HS-5 (cell line): ENCODE measurements at places on chromosomes 4 and X.

GRCh38 chr4:8314691-8315255, 45.2 kb downstream of the HTRA3 start:
- DNase-seq = no peak

GRCh38 chr4:109232681-109233080, 69.8 kb downstream of the COL25A1 start:
- no peak for DNase-seq

DNA sequence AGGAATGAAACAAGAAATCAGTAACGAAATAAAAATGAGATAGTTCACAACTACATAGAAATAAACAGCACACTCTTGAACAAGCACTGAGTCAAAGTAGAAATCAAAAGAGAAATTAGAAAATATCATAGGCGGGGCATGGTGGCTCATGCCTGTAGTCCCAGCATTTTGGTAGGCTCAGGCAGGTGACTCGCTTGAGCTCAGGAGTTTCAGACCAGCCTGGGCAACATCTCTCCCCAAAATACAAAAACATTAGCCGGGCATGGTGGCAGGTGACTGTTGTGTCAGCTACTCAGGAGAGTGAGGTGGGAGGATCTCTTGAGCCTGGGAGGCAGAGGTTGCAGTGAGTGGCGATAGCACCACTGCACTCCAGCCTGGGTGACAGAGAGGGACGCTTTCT, 714.4 kb downstream of the GLUD2 start:
- no peak for DNase-seq

DNA sequence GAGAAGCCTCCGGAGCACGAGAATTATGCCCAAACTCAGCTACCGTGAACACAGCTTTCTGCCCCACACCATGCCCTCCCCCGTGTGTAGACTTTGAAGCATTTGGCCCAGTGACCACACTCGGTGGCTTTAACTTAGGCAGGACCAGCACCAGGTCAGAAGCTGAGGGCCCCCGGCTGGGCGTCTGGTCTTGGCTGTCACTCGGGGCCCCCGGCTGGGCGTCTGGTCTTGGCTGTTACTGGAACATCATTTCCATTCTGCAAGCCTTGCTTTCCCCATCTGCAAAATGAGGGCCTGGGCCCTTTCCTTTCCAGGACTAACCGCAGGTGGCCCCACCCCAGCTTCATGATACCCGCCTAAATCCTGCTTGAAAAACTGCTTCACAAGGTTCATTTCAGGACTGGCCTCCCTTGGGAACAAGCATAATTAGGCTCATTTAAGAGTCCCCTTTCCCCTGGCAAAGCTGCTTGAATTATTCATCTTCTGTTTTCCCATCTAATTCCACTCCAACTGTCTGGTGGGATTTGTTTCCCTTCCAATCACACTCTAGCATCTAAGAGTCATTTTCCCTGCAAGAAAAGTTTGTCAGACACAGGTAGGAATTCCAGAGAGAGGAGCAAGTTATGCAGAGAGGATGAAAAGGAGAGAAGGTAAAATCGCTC, 82.5 kb downstream of the WFS1 start:
- no peak for DNase-seq

- DNase-seq = no peak
Observed at GRCh38 chr4:113935190-113935589, 44.3 kb downstream of the ARSJ start.

DNA sequence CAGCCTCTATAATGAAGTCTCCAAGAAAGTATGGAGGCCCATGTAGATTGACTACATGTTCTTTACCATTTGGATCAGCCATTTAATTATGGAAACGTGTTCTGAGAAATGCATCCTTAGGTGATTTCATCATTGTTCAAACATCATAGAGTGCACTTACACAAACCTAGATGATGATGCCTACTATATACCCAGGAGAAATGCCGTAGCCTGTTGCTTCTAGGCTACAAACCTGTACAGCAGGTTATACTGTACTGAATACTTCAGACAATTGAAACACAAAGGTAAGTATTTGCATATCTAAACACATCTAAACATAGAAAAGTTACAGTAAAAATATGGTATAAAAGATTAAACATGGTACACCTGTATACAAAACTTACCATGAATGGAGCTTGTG, 186.5 kb upstream of the FSTL5 start:
- no peak for DNase-seq

DNA sequence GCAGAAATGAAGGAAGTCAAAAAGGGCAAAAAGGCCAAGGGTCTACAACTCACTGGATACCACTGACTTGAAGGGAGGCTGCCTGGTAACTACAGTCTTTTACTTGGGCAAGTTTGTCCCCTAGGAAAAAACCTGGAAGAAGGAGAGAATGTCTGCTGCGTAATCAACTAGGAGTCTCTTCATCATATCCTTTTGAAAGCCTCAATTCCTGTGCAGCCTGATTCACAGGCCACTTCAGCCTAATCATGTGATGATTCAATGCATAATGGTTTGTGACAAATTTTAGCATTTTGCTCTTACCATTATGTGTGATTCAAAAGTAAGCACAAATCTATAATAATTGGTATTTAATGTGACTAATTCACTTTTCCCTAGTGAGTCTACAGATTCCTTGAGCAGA, 273.6 kb downstream of the FRMPD4 start:
- no peak for DNase-seq

- DNase-seq = no peak
Observed at GRCh38 chr4:8506373-8507195, 66.0 kb downstream of the TRMT44 start.

DNA sequence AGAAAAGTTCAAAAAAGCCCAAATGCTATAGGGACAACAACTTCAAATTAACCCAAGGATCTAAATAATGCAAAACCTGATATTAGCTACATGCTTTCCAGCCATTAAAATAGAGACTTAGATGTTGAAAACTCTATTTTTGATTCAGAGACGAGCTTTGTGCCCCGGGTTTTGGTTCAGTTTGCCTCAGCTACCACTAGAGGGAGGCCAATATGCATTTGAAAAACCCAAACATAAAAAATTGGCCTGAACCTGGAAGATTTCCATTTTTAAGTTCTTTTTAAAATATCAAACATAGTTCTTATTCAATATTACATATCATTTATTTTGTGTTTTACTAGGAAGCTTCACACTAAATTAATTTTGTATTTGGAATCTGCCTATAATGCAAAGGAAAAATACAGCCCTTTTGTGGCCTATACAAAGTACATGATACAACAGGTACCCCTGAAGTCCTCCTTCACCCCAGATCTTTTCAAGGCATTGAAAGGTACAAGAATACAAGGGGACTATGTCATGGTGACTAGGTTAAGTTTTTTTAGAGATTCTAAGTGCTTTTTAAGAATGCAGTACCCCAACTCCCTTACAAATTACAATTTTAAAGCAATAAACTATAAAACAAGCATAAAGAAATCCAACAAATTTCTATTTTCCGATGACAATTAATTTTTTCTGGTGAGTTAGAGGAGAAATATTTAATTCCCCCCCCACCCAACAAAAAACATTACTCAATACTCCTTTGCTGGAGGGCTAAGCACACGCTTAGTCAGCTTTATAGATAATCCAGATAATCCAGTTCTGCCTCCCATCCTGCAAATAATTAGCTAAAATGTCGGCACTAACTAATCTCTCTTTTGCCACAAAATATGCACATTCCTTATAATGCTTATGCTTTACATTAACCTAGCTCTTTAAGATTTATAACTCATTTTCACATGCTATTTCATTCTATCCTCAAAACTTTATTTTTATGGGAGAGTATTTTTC, 97.7 kb upstream of the PTPN13 start:
- peak; percentile 22 for DNase-seq

GRCh38 chrX:98795636-98796035, 1614.4 kb downstream of the PCDH19 start:
- no peak for DNase-seq

- no peak for DNase-seq
Observed at GRCh38 chrX:16120431-16120830, 2.9 kb upstream of the GRPR start.

GRCh38 chr4:188147176-188147575, 7.9 kb downstream of the TRIML1 start:
- DNase-seq = no peak

GRCh38 chrX:39840133-39840532, 257.6 kb downstream of the BCOR start:
- no peak for DNase-seq

- DNase-seq = no peak
Observed at GRCh38 chrX:105051364-105051763, 169.1 kb downstream of the TEX13A start.

DNA sequence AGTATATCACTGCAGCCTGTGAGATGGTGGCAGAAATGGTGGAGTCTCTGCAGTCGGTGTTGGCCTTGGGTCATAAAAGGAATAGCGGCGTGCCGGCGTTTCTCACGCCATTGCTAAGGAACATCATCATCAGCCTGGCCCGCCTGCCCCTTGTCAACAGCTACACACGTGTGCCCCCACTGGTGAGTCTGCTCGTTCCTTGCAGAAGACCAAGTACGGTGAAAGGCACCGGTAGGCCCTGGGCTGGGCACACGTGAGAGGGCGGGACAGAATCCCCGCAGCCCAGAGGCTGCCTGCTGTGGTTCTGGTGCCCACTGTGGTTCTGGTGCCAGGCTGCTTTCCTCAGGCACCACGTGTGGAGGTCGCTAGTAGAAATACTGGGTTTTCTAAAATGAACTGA, 31.2 kb upstream of the MSANTD1 start:
- no peak for DNase-seq

DNA sequence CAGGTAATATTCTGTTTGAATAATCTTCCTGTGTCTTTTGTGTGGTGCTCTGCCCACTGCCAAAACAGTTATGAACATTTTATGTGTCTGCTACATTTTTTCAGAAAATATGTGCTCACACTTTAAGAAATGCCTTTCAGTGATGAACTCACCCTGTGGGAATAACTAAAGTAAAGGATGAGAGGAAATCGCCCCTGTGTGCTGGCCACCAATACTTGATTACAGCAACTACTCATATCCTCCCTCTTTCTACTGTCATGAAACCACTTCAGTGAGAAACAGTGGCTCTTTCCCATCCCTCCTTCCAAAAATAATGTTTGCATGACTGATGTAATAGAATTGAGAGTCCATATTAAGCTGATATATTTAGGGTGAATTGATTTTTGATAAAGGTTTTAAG, 900.9 kb downstream of the RAB28 start:
- DNase-seq = no peak

- no peak for DNase-seq
Observed at GRCh38 chrX:42804524-42804923, 26.6 kb upstream of the PPP1R2C start.

DNA sequence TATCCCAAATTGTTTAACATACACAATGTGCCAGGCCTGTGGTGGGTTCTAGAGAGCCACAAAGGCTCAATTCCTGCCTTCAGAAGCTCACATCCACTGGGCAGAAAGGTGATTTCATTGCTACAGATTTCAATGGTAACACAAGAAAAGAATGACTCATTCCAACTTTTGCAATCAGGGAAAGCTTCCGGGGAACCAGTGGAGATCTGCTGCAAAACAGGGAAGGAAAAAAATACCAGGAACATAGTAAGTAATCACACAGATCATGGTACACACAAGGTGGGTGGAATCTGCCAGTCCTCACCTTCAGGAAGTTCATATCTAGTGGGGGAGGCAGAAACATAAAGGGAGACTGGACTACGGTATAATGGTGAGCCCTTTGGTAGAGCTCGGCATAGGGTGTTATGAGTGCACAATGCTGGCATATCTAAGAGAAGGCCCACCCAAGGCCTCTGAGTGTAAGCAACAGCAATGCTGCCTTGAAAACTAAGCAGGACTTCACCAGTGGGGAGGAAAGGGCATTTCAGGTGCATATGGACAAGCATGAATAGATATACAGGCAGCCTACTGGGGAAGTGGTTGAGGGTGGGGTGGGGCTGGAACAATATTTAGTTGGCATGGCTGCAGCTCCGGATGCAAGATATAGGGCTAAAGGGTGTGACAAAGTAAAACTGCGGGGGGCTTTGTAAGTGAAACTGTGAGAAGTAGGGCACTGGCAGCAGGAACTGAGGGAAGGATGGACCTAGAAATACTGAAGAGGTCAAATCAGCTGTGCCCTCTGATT, 24.2 kb downstream of the GPRIN3 start:
- DNase-seq = peak; percentile 2

- DNase-seq = no peak
Observed at GRCh38 chr4:48490680-48491513, 845 bp downstream of the ZAR1 start.

GRCh38 chr4:142572071-142572470, 274.0 kb downstream of the INPP4B start:
- DNase-seq = no peak

- no peak for DNase-seq
Observed at GRCh38 chr4:87982446-87983010, 7.0 kb downstream of the SPP1 start.
